ENCODE measurements at places on chromosomes 1 and 21. TPM values are rescaled to one million over a fixed set of nuclear protein-coding genes. Genes with fewer than 3 reads are reported as not detected.

Gene CHD5
- 1.0 TPM for total RNA-seq

Gene TNNI3K
- total RNA-seq: not detected

Gene SV2A
- total RNA-seq: 42.5 TPM

Gene FAM163A
- 0.08 TPM for total RNA-seq

Gene GPA33
- total RNA-seq: not detected

Gene LYSMD1
- 5.7 TPM for total RNA-seq

GRCh38 chr1:43637267-43637666 lies 12.7 kb upstream of the KDM4A start:
- no peak for DNase-seq

DNA sequence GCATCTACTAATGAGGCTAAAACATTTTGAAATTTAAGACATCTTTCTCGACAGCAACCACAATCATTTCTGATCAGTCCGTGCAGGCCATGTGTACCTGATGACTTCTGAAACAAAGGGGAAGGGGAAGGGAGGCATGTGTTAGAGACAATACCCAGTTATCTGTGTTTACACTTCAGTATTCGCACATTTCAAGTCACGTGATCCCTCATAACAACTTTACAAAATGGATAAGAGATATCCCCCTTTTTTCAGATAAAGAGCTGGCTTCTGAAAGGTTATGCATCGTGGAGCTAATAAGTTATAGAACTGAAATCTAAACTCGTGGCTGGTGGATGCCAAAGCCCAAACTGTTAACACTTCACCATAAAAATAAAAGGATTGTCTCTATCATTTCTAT lies 175.7 kb downstream of the CHRM3 start:
- DNase-seq: no peak

DNA sequence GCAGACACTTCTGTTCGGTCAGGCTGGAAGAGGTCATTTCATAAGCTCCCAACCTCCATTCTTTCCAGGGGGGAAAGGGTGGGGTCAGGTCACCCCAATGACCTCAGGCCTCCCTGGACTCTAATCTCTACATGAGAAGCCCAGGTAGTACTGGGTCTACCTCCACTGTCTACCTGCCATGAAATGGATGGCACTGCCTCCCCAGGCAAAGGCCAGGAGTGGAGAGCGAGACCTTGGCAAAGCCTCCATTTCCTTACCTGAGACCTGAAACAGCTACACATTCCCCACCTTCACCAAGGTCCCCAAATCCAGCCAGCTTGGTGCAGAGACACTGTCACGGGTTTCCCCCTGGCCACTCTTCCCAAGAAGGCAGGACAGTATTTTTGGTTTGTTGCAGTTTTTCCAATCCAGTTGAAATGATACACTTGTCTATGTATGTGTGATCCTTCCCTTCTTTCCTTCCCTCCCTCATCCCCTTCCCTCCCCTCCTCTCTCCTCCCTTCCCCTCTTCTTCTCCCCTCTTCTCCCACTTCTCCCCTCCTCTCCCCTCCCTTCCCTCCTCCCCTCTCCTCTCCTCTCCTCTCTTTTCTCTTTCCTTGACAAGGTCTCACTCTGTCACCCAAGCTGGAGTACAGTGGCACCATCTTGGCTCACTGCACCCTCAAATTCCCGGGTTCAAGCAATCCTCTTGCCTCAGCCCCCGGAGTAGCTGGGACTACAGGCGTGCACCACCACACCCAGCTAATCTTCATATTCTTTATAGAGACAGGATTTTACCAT lies 16.1 kb downstream of the BTG2 start:
- no peak for DNase-seq

DNA sequence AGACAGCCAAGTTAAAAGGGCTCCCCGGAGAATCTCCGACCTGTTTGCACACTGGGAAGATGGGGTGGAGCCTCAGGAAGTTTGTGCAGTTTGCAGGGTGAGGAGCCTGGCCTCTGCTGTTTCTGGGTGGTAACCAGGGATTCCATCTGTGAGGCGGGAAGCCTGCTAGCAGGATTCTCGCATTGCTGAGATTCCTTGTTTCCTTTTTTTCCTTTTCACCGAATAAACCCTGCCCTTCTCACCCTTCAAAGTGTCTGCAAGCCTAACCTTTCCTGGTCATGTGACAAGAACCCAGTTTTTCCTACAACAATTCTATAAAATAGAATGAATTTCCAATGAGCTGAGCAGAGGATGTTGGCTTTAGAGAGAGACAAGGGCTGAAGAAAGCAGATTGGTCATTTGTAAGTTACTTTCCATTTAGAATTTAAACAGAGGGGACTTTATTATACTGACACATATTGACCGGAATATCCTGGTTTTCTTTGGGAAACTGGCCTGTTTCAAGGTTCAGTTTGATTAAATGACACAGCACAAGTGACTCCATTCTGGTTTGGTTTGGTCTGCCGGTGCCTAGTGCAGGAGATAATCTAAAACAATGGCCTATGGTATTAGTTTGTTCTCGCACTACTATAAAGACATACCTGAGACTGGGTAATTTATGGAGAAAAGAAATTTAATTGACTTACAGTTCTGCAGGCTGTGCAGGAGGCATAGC lies 48.7 kb upstream of the DNAH14 start:
- peak; percentile 93 for DNase-seq

GRCh38 chr1:20731057-20731991 lies 1.2 kb downstream of the SH2D5 start:
- DNase-seq: no peak

DNA sequence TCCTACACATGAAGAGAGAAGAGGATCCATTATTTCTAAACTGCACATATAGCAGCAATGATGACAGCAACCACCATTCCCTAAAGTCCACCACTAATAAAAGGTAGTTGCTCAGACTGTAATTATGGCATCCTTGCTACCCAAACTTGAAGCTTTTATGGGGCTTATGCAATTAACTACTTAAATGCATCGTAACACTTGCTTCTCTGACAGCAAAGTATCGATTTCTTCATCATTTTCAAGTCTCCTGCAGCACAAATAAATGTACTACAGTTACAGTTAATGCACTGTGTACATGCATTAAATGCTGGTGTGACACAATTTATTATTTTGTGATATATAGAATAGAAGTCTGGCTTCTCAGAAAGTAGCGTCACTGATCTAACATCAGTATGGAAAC lies 241.7 kb downstream of the USH2A start:
- no peak for DNase-seq

GRCh38 chr1:207944571-207944970 lies 33.6 kb upstream of the CD34 start:
- no peak for DNase-seq

DNA sequence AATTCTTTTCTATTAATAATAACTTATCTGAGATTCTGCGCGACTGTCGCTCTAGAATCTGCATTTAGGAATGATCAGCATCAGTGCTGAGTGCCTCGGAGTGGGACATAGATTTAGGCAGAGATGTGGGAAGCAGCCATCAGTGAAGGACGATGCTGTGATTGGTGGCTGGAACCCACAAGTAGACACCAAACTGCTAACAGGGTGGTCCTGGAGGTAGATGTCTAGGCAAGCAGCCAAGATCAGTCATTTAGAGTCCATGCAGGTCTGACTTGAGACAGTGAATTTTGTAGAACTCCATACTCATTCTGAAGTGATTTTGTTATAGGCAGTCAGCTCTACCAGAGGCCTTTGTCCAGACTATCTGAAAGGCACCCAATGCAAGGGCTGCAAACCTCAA lies 51.8 kb upstream of the LYST start:
- DNase-seq: no peak

Data from GM23338 (cell line).